NCI-H1417 treated with DMSO at 0.1 percent for 48 hours (cell line): ENCODE measurements at places on chromosomes 16 and 17.

DNA sequence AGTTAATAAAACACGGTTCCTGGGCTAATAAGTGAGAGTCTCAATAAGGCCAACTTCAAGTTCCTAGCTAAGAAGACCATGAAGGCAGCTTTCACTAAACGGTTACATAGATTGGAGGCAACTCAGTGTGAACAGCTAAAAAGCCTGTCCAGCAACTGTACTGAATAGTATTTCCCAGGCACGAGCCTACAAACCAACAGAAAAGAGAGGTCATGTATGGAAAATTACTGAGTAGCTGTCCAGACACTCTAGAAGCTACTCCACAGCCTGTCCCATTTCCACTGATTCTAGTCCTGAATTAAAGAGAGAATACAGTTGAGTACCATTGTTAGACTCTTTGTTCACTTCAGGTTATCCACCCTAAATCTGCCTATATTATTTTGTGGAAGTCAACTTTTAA lies 36.5 kb upstream of the C17orf78 start:
- DNase-seq: no peak

DNA sequence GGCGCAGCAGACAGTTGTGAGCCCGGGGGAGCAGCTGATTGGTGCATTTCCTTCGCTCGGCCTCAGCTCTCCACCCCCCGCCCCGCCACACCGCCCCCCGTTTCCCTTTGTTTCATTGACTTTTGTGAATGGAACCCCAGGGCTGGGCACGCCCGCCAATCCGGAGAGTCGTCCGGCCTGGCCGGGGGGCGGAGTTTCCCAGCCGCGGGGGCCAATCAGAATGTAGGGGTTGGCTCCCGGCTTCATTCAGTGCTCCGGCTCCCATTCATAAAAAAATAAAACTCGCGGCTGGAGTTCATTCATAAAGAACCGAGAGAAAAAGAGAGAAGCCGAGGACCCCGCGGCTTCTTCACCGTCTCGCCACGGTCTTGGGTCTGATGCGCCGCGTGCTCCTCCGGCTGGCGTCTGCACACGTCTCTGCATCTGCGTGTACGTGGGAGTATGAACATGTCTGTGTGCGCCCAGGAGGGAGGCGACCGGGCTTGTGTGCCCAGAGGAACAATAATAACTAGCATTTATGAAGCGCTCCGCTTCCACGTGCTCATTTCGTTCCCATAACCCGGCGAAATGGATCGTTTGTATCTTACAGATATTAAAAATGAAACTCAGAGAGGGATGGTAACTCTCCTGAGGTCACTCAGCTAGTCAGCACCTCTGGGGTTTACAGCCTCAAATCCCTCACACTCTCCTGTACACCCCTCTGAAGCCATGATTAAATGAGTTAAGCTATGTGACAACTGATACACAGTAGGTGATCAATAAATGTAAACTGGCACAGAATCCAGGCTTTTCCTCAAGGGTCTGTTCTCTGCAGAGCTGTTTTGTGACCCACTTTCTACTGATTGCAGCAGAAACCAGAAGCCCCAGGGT lies at the start of gene ETV4:
TSS of gene ETV4 (minus strand) at position 22 of the 870 bp plus-strand sequence. CDS start 723 bp downstream, outside the sequence.
- peak; percentile 45 for DNase-seq

DNA sequence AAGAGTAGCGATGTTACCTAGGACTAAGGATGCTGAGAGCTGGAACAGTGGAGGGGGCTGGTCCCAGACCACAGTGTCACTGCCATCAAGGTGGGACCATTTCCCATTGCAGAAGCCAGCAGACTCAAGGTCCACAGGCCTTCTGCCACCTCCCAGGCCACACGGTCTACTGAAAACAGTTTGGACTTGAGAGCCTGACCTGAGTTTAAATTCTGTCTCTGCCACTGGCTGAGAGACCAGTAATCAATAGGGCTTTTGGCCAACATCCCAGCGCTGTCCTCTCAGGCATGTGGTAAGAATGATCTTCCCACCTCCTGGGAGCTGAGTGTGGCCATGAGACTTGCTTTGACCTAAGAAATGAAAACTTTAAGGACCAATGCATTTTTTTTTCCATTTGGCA lies 331.4 kb upstream of the CDH5 start:
- DNase-seq: no peak

DNA sequence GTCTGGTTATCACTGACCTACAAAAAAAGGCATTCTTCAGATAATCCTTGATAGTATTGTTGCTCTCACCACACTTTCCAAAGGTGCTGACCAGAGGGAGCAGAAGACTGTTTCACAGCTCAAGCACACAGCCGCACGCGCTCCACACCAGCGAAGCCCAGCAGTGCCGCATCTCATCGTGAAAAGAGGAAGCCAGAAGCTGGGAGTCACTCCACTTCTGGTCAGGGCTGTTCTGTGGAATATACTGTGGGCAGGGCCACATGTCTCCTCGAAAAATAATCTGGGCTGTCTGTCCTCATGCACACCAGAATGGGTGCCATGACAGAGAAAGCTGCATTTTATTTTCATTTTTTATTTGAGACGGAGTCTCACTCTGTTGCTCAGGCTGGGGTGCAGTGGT lies 7.3 kb upstream of the PRSS36 start:
- DNase-seq: no peak

GRCh38 chr16:56560447-56560846 lies 4.4 kb upstream of the MT4 start:
- no peak for DNase-seq
